Regular cardiac myocyte (primary cell): ENCODE measurements at places on chromosomes 1 and 21. TPM values are rescaled to one million over a fixed set of nuclear protein-coding genes. Genes with fewer than 3 reads are reported as not detected.

The KCNT2 gene
- 0.58 and 2.8 TPM in 2 replicates for total RNA-seq

The AK2 gene
- 185 and 211 TPM in 2 replicates for total RNA-seq

The CD2 gene
- total RNA-seq, result not detected in 2 replicates

The CACNA1E gene
- under 0.01 TPM in 1 of 2 replicates, not detected in the other for total RNA-seq

The VCAM1 gene
- total RNA-seq, result 0.58 and 5.4 TPM in 2 replicates

The FNBP1L gene
- 10.5 and 22.0 TPM in 2 replicates for total RNA-seq

The RCAN3 gene
- total RNA-seq, result 2.5 and 3.7 TPM in 2 replicates

The CFHR3 gene
- not detected in 2 replicates for total RNA-seq

The ABCA4 gene
- 0.77 and 2.5 TPM in 2 replicates for total RNA-seq

The NOS1AP gene
- under 0.01 and 0.38 TPM in 2 replicates for total RNA-seq

The LRRC8B gene
- total RNA-seq, result 2.5 and 3.9 TPM in 2 replicates

The KRTAP11-1 gene
- total RNA-seq, result not detected in 2 replicates

The DEPDC1 gene
- total RNA-seq, result 4.2 and 64.8 TPM in 2 replicates

The SNRPE gene
- 65.7 and 72.7 TPM in 2 replicates for total RNA-seq

The CHD5 gene
- total RNA-seq, result under 0.01 TPM in 2 replicates

The ITLN1 gene
- 0.28 TPM in 1 of 2 replicates, not detected in the other for total RNA-seq
